8988T (cell line): ENCODE measurements at places on chromosomes 2 and 18.

- no peak for DNase-seq
These were observed 203.3 kb upstream of the SMAD2 start for GRCh38 chr18:48133671-48134251.

GRCh38 chr2:235594041-235594440, 100.2 kb downstream of the AGAP1 start:
- no peak for DNase-seq

DNA sequence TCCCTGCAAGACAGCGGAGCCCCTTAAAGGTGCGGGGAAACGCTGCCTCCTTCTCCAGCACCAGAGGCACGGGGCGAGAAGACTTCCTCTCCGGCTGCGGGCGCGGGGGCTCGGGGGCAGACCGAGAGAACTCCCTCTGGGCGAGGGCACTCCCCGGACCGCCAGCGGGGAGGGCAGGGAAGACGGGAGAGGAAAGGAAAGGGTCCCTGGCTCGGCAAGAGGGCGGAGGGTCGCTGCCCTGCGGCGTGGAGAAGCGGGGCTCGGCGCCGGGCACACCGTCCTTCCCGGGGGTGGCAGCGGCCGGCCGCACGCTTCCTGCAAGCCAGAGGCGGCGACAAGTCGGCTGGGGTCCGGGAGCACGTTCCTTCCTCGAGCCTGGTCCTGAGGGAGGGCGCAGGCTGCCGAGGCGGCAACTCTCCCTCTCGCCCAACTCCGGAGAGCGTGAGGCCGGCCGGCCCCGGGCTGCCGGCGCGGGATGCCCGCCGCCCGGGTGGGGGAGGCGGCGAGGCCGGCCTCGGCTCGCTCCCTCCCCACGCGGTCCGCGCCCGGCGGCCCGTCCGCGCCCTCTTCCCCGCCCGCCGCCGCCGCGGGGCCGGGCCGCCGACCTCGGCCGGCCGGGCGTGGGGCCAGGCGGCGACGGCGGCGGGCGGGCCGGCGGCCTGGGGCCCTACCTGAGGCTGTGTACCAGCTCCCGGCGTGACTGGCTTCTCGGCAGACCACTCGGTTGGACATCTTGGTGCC, 1.1 kb downstream of the MEMO1 start:
- DNase-seq, result peak; percentile 28

- no peak for DNase-seq
These were observed 53.4 kb downstream of the WIPF1 start for GRCh38 chr2:174544156-174544555.

DNA sequence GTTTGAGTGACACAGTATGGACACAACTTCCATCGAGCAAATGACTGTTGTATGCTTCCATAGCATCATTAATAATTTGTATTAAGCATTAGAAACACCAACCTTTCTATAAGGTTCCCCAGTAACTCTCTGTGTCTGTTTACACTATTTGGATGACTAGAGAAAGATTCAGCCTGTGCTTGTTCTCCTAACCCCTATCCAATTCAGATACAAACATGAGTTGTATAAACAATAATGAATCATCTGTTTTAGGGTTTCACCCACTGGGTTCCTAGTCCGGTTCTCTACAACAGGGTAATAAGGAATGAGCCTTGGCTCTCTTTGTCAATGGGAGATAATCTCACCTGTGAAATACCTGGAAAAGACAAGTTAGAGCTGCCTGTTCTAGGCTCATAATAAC, 894.1 kb upstream of the PIK3C3 start:
- DNase-seq, result no peak

DNA sequence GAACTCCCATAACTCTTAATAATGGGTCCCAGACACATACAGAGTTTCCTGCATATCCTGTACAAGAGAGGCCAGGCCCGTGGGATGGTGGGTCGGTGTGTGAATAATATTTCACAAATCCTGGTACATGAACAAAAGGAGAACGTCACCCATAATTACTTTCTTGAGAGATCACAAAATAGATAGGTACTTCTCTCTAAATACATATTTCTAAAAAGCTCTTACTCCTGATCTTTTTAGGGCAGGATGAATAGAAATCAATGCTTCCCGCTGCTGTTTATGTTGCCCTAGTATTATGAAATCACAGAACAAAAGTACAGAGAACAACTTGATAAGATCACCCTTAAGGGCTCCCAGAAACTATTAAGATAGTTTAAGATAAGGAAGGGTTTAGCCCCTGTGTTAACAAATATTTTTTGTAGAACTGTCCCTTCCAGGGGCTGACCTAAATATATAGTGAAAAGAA, 5.4 kb downstream of the IRS1 start:
- no peak for DNase-seq

DNA sequence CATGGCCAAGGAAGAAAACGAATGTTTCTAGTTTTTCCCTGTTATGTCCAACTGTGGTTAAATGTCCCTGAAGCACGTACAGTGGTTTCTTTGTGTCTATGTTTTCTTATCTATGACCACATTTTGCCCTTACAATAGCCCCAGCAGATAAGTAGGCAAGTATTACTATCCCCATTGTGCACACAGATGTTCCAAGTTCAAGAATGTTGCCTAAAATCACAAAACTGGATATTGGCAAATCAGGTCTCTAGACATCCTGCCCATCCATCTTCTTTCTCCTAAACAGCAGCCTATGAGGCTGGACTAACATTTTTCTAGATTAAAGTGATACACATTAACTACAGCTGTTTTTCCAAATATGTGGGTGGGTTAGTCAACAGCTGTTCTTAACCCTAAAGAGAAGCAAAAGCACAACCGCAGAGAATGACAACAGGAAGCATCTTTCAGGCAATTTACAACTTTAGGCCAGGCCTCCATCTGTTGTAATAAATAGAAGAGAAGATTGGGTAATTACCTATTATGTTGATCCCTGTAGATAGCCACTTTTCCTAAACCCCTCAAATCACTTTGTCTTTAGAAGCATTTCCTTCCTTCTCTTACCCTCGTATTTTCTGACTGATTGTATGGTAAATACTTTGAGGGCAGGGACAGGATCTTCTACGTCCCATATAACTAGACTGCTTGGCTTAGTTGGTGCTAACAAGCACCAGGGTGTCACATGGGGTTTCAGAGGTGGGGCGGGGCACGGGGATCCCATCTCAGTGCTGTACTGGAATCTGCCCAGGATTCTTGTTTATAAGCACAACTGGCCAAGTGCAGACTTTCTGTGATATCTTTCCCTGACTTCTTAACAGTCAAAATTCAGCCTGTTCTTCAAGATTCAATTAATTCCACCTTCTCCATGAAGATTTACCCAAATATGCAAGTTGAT, 132.1 kb upstream of the SETBP1 start:
- DNase-seq, result no peak

DNA sequence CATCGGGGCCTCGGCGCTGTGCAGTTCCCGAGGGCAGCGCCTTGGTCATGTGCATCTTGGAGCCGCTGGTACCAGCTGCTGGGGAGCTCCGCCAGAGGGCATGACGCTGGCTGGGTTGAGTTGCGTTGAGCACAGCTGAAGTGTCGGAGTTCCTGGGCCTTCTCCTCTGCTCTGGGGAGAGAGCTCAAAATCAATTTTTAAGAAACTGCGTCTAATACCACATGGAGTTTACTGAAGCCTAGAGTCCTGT, 48.7 kb downstream of the GREB1 start:
- no peak for DNase-seq

DNA sequence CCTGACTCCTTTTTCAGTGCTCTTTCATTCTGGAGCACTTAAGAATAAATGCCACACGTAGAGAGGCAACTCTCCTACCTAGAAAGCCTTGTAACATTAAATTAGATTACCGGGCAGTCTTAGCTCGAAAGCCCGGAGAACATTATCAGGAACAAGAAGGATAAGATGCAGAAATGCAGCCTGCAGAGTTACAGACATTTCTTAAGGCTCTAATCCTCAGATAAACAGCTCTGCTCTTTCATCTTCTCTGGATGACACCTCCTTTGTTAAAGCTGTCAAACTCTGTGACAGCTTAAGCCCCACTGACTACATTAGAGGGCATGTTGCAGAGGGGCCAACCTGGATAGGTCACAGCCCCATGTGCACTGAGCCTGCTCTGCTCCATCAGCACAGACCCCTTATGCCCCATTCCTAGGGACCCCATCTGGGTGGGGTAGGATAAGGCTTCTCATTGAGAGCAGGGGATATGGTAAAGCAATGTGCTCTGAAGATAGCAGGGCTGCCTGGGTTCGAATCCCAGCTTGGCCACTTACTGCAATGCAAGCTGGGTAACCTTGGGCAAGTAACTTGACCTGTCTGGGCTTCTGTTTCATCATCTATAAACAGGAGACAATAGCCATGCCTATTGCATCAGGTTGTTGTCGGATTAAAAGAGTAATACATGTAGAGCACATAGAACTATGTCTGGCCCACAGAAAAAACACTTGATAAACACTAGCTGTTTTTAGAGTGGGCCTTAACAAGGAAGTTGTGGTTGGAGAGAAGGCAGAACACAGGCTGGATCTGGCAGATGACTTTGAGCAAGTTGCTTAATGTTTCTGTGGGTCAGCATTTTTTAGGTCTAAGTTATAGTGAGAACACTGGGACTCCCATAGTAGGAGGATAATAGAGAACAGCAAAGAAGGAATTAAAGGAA, 111.4 kb downstream of the THNSL2 start:
- no peak for DNase-seq

GRCh38 chr2:48105848-48106247, 199.6 kb upstream of the FBXO11 start:
- no peak for DNase-seq

GRCh38 chr2:191933307-191934105, 86.6 kb upstream of the CAVIN2 start:
- DNase-seq, result no peak

DNA sequence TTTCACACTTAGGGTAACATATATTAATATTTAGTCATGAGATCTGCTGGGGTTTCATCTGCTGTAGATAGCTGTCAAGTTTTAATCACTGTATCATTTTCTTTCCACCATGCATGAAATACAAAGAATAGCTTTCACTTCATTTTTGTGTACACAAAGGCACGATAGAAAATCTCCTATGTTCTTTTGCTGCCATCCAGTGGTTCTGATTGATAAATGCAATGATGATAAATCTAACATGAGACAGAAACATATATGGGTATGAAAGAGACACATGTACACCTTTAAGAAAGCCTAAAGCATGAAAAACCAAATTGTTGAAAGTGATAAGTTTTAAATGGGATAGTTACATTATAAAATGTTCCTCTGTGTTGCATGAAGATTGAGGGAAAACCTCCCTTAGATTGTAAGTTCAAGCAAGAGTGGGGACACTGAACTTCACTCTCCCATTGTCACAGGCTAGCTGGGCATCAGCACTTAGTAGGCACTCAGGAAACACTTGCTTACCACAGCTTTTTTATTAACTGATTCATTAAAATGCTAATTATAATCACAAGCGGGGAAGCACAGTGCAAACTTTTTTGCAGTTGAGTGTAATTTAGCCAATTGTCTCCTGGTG, 31.2 kb downstream of the C1D start:
- peak; percentile 10 for DNase-seq
